ENCODE measurements at places on chromosomes 3 and 15.

DNA sequence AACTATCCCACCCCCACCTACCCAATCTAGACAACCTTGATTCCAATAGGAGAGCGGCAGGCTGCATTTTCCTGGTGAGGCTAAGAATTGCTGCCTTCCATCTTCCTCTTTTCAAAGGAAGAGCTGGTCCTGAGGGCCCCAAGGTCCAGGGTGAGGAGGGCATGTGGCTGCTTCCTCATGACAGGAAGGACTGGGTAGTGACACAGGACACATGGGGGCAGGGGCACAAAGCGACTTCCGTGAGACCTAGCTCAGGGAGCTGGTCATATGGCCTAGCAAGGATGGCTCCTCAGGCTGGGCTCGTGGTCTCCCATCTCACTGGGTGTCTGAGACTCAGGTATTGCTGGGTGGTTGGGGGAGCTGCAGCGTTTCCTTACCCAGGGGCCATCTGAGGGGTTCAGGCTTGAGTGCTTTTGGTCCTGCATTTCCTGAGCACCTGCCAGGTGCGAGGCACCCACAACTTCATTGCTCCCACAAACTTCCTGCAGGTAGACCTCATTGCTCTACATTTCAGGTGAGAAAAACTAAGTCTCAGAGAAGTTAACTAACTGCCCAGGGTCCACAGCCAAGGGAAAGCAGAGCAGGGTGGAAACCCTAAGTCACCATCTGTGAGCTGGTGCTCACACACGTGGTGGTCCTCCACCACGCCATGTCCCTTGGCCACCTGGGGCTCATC is 160.0 kb upstream of the TLE3 start:
- DNase-seq: peak; percentile 45

GRCh38 chr3:160982491-160982890 is 122.7 kb downstream of the B3GALNT1 start:
- peak; percentile 86 for DNase-seq

DNA sequence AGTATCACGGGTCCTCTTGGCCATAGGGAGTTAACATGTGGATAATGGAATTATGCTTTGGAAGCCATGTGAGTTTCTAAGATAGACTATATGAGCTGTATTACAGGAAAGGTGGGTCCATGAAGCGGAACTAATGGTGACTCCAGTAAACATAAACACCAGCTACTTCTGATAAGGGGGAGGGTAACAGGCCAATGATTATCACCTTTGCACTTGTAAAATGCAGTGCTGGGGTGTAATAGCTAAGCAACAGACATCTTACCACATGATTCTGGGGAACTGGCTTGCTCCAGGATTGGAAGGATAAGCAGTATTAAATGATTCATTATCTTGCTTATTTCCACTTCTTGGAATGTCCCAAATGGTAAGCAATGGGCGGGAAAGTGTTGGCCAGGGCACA is 61.4 kb upstream of the CD47 start:
- DNase-seq: no peak

DNA sequence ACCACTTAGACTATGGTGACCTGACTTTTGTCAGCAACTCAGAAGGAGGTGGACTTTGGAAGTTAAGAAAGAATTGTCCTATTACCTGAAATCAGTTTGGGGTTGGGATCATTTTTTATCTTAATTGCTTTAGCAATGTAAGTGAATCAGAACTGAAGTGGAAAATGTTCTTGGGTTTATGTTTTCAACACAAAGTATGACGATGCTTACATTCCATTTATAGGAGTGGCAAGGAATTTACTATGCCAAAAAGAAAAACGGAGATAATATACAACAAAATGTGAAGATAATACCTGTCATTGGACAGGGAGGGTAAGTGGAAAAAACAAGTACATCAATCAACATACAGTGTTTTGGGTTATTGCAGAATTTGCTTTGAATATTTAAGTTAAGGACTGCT is 116.1 kb downstream of the PDE8A start:
- no peak for DNase-seq

- DNase-seq: no peak
Observed at GRCh38 chr3:94024385-94024784, 4.0 kb downstream of the STX19 start.

DNA sequence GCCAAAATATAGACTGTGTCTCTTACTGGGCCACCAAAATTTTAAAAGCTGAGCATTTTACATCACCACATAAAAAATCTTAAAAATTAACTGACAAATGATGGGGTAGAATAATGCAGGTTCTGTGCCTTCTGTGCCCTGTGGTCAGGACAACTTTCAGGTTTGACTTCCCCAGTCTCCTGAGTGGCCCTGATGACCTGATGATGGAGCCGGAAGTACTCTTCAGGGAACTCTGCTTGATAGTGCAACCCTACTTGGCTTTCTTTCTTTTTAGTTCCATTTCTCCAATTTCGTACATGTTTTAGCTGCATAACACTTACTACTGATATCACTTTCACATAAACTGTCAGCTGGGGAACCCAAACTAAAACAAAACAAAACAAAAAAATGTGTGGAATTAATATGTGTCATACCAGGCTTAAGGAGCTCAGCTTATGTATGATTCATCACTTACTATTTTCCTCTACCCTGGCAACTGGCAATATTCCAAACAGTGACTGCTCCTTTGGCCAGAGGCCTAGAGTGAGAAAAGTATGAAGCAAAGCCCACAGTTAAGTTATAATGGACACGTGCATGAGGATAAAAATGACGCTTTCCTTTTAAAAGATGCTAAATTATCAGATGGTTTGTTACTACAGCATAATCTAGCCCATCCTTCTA is 194.3 kb downstream of the BCHE start:
- peak; percentile 64 for DNase-seq

DNA sequence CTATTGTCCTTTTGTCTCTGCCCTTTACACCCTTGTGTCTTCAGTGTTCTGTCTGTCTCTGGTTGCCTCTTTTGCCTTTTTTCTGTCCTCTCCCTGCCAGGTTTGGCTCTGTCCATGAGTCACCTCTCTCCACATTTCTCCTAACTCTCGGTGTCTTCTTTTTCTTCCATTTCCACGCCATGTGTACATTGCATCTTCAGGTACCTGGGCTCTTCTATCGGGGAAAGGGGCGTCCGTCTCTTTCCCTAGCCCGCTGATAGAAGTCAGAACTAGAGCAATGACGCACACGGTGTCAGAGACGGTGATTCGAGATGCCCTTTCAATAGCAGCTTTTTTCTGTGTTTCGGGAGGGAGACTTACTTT is 641 bp downstream of the OPA1 start:
- DNase-seq: no peak

DNA sequence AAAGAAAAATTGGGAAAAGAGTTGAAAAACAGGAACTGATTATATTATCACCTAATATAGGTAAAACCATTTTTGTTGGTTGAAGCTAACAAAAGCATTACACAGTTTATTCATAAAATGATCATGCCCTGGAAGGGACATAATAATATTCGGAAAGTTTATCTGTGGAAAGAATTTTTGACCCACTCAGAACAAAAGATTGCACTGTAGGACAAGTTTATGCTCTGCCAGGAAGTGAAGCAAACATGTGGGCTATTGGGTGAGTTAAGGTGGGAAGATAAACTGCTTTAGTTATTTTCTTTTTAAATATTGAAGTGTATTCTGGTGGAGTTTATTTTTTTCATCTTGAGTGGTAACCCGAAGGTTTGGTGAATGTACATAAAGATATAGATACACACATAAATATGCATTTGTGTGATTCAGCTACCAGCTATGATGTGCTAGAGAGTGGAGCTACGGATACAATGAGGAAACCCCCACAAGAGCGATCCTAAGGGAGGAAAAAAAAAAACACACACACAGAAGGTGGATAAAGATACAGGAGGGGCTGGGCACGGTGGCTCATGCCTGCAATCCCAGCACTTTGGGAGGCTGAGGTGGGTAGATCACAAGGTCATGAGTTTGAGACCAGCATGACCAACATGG is 506.4 kb upstream of the THBS1 start:
- no peak for DNase-seq

DNA sequence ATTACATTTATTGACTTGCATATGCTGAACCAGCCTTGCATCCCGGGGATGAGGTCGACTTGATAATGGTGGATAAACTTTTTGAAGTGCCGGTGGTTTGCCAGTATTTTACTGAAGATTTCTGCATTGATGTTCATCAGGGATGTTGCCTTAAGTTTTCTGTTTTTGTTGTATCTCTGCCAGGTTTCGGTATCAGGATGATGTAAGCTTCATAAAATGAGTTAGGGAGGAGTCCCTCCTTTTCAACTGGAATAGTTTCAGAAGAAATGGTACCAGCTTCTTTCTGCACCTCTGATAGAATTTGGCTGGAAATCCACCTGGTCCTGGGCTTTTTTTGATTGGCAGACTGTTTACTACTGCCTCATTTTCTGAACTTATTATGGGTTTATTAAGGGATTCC is 250.8 kb downstream of the TBC1D5 start:
- no peak for DNase-seq

GRCh38 chr3:99920481-99921376 is 103.1 kb downstream of the CMSS1 start:
- DNase-seq: peak; percentile 50

GRCh38 chr3:22012471-22012870 is 261.5 kb upstream of the ZNF385D start:
- no peak for DNase-seq

- no peak for DNase-seq
Observed at GRCh38 chr3:159693226-159693625, 295.4 kb upstream of the IL12A start.

- no peak for DNase-seq
Observed at GRCh38 chr3:188662214-188662613, 508.3 kb downstream of the LPP start.

GRCh38 chr3:110624576-110624975 is 447.0 kb upstream of the NECTIN3 start:
- no peak for DNase-seq

GRCh38 chr3:81967393-81967792 is 205.9 kb upstream of the GBE1 start:
- DNase-seq: no peak

DNA sequence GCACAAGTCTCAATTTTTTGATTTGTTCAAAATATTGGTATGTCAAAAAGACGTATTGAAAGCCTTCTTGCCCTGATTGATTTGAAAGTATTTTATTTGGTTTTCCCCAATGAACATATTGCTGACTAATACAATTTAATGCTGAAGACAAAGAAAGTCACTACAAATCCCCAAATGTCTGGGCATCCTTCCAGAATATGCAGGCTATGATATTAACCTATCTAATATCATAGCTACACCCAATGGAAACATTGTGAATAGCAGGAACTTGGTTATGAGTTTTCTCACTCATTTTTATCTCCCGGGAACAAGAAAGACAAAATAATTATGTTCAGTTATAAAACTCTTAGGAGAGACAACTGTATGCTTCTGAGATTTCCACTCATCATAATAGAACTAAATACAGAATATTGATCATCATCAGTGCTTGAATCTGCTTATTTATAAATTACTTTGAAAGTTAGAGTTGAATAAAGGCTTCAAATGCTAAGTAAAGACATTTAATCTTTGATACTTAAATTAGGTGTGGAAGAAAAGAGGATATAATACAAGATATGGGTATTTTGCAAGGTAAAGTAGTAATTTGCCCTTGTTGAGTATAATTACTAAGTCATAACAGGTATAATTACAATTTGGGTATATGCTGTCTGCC is 483.9 kb downstream of the RBMS3 start:
- no peak for DNase-seq

DNA sequence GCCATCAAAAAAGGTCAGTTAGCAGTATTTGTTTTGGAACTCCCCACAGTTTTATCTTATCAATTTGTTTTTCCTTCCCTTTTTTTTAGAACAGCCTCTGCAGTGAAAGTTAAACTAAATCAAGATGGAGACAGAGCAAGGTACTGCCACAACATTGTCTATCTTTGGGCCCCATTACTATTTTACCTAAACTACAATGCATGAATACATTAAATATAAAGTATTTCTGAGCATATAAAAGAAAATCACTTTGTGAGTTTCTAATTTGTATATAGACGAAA is 139.5 kb downstream of the MEIS2 start:
- no peak for DNase-seq

- no peak for DNase-seq
Observed at GRCh38 chr3:112132554-112132953, 494 bp downstream of the GCSAM start.

DNA sequence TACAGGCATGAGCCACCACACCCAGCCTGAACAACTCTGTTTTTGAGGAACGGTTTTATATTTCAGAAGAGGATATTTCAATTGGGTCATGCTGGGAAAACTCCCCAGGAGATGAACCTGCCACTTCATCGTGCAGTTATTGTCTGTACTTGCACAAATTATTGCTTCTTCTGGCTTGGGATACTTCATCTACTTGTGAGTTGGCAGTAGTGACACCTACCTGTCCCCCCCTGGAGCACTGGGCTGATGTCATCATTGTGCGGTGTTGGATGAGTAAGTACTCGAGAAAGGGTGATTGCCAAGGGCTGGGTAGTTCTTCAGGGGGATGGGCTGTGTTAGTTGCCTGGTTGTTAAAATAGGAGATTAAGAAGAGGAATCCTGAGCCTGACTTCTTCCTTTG is 85.1 kb upstream of the SAMMSON start:
- DNase-seq: no peak

GRCh38 chr3:59237121-59237520 is 187.3 kb upstream of the CFAP20DC start:
- no peak for DNase-seq

DNA sequence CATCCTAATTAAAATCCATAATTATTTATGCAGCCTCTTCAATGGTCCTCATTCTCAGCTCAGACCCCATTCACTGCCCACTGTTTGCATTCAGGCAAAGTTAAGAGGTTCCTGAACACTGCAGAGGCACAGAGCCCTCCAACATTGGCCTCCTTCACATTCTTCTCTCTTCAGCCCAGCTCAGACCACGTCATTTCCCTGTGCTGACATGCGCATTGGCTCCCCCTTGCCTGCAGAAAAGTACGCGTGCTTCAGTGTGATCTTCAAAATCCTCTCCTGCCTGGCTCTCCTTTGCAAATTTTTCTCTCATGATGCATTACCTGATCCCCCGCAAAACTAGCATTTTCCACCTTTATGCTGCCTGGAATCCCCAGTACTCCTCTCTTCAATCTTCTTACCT is 552.3 kb downstream of the NTRK3 start:
- no peak for DNase-seq

GRCh38 chr3:73513260-73513659 is 111.5 kb downstream of the PDZRN3 start:
- no peak for DNase-seq

- DNase-seq: no peak
Observed at GRCh38 chr3:127630811-127631714, 2.1 kb downstream of the PODXL2 start.

GRCh38 chr15:36897834-36898233 is 202.5 kb downstream of the MEIS2 start:
- no peak for DNase-seq

GRCh38 chr3:72655723-72656122 is 192.5 kb downstream of the SHQ1 start:
- DNase-seq: no peak

DNA sequence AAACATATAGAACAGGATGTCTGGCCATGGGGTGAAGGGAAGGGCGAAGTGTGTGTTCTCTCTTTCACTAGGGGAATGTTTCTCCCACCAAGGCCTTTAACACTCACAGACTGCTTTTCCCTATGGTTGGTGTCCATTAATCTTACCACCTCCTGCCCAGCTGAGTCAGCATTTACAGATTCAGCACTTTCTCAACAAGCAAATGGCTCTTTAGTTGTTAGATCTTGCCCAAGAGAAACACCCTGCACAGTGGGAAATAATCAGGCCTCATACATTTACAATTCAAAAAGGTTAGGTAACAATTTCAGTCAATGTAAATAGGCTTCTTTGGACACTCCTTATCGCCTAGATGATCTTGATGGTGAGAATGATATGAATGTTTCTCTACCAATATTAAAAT is 418.2 kb downstream of the EPHA3 start:
- no peak for DNase-seq
